ENCODE measurements at places on chromosomes 13 and 19.
A peak's percentile ranks its signal among the peaks of the same experiment; 100 is the strongest.

DNA sequence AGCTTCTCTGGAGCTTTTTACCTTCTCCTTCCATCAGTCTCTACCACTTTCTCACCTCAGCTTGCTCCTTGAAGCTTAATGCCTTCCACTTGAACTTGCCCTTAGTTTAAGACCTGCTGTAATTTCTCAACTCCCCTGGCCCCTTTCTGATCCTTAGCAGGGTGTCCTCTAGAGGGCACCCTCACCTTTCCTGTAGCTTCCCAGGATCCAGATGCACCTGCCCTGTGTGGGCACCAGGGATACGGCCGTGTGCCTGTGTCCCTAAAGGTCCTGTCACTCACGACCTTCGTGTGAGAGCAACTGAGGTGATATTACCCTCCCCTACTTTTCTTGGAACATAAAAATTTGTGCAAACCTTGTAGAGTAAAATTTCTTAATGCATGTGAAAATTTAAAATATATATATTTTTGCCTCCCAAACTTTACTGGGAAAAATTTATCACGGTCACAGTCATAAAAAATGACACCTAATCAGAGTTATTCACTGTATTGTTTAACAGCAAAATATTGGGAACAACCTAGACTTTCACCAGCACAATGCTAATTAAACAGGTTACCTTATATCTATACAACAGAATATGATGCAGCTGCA lies 46.4 kb downstream of the PSG3 start:
- DNase-seq = peak; percentile 9

- DNase-seq = no peak
These were observed 1.2 kb downstream of the NUDT15 start for GRCh38 chr13:48038761-48039160.

DNA sequence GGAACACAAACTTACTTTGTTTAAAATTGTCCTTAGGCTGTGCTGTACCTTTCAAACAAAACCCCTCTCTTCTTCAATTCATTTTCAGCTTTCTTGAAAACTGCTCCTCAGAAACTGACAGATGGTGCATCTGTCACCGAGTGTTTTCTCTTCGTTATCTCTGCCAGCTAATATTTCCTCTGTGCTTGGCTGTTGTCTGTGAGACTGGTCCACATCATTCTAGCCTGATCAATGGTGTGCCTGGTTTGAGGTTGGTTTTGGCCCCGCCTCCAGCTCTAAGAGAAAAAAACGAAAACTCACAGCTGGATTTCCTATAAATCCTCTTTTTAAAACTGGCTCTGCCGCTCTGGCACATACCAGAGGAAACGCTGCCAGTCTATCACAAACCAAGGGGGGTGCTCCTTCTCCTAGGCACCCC lies 79.7 kb downstream of the STARD13 start:
- DNase-seq = no peak

DNA sequence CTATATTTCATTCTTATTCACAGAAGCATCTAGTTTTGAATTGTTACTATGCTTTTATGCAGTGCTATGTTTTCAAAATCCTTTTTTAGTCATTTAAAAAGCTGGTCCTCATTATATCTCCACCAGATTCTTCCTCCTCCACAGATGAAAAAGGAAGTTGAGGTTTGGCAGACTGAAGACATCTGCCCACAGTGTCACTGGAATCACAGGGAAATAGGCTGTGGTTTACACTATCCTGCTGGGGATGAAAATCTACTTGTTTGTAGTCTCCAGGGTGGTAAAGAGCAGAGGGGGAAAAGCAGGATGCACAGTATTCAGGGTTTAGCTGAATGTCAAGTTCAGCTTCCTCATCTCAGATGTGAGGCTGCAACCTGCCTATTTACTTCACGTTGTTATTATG lies 351.2 kb downstream of the DNAJC15 start:
- DNase-seq = peak; percentile 79

GRCh38 chr13:51638216-51638871 lies 54.1 kb downstream of the WDFY2 start:
- DNase-seq = no peak

DNA sequence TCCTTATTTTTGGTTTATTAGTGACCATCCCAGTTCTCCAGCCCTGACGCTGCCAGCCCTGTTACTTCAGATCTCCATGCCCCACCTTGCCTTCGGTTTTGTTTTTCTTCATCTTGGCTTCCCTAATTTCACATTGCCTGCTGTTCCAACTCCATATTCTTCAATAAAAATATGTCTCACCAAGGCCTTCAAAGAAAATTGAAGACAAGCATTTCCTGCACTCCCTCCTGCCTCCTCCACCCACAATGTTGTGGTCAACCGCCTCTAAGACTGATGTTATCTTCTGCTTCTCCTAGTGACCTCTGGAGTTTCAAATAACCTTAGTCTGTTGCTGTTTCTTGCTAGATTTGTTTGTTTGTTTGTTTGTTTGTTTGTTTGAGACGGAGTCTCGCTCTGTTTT lies 14.6 kb downstream of the PLD3 start:
- no peak for DNase-seq

GRCh38 chr13:111399334-111399733 lies 78.9 kb downstream of the TEX29 start:
- no peak for DNase-seq
